Epithelial cell of proximal tubule (primary cell): ENCODE measurements at places on chromosomes 16 and 17.
A peak's percentile ranks its signal among the peaks of the same experiment; 100 is the strongest.

GRCh38 chr17:62714016-62714777 lies 86.7 kb downstream of the MRC2 start:
- DNase-seq: no peak

- no peak for DNase-seq
These were observed 152.7 kb downstream of the SOX9 start for GRCh38 chr17:72273289-72274056.

DNA sequence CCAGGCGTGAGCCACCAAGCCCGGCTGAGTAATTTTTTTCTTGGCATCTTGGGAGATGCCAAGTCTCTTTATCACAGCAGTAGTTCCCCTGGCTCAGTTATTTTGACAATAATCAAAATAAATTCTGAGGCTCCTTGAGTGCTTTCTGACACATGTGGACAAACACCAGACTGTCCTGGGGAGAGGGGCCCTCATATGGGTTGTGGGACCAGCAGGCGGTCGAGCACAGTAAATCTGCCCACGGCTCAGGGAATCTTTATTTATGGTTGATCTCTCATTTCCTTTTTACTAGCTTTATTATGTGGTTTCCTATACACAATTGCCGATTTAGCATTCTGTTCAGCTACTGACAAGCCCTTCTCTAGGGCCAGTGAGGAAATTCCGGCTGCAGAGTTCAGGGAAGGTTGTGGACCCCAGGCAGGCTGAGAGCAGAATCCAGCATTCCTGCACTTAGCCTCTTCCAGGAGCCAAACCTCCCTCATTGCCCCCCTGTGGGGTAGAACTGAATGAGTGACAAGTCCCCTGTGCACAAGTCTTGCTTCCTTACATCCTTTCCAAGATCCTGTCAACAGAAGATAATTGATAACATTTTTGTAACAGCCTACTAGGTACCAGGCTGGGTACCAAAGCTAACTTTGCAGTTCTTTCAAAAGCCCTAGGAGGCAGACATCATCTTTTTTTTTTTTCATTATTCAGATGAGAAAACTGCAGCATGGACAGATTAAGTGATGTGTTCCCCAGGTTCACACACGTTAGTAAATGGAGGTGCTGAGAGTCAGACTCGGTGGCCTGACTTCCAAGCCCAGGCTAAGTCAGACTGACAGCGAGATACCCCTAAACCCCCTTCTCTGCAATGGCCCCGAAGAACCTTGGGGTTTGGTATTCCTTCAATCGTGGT lies 40.2 kb downstream of the HS3ST3B1 start:
- DNase-seq: no peak

DNA sequence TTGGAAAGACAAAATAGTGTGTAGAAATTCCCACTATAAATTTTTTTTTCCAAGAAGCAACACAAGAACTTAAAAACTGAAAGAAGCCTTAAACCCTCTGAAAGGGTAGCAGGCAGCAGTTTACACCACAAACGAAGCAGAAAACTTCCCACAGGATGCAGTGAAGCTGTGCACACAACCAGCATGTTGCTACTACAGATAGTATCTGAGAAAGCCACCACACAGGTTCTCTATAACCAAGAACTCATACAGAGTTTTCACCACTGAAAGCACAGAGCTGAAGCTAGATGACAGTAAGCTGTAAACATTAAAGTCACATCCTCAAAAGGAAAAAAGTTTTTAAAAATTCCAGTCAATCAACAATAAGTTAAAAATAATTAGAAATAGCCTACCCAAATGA lies 333.6 kb upstream of the MON1B start:
- no peak for DNase-seq

GRCh38 chr16:51592001-51592501 lies 441.0 kb upstream of the SALL1 start:
- peak; percentile 48 for DNase-seq

- DNase-seq: peak; percentile 22
These were observed 64.8 kb upstream of the ADAMTS18 start for GRCh38 chr16:77499373-77500285.

DNA sequence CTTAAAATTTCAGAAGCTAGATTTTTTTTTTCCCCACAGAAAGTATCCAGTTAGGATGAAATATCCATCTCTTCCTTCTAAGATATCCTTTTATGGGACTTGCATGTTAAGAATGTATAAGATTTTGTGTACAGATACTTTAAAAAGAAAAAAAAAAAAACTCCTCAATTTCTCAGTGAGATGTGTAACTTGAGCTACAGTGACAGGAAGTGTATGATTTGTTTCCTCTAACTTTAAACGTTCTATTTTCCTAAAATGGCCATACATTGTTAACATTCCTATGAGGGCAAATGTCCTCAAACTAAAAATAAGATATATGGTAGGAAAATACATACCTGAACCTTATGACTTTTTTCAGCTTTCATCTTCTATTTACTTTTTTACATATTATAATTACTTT lies 8.9 kb downstream of the FBXO47 start:
- no peak for DNase-seq

DNA sequence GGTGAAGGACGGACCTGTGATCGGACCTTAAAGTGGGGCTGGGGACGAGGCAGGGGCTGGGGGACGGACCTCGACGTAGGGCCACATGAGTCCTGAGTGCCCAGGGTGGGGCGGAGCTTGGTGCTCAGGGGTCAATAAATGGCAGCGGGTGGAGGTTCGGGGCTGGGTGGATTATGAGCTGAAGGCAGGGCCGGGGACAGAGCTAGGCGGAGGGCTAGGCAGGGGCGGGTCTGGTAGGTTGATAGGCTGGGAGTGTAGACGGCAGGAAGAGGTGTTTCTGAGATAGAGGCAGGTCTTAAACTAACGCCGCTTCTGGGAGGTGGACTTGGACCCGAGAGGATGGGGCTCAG lies 733 bp downstream of the CHRNB1 start:
- no peak for DNase-seq

GRCh38 chr16:28573738-28574718 lies 20.3 kb downstream of the SGF29 start:
- no peak for DNase-seq

DNA sequence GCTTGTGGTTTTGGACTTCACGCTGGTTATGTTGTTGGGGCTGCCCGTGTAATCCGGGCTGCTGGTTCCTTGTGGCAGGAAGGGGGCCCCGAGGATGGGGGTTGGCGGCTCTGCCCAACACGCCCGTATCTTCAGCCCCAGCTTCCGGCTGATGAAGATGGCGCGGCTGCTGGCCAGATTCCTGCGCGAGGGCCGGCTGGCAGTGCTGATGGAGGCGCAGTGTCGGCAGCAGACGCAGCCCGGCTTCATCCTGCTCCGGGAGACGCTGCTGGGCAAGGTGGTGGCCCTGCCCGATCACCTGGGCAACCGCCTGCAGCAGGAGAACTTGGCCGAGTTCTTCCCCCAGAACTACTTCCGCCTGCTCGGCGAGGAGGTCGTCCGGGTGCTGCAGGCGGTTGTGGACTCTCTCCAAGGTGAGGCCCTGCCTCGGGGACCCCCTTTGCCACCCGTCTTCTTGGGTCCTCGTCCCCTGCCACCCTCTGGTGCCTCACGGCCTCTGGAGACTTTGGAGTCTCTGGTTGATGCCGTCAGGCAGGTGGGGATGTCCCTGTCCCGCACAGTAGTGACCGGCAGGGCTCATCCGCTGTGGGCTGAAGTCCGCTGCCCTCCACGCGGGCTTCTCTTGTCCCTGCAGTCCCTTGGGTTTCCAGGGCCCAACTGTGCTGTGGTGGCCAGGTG lies 2.2 kb downstream of the TELO2 start:
- DNase-seq: no peak
